ENCODE measurements at places on chromosomes 5 and 9.

DNA sequence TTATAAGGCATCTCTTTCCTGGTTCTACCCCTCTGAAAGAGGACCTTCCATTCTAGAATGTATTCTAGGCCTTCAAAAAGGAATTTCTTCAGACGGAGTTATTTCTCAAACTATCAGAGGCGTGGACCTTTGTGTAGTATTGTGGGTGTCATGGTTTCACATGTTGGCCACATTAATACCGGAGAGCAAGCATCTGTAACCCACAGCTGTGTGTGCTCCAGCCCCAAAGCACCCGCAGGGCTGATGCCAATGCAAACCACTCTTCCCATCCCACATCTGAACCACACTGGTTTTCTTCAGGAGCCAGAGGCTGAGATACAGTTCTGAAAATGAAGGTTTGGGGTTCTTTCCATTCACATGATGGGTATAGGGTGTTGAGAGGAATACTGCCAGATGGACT is 127.1 kb downstream of the BNC2 start:
- DNase-seq = no peak
- H3K36me3 ChIP-seq = no peaks in the 10 kb centered on the region
- H3K27ac ChIP-seq = no peak overlapping the region
- no peaks in the 10 kb centered on the region for H3K4me1 ChIP-seq

GRCh38 chr9:105662184-105663104 is at the start of gene TAL2:
Gene TAL2 (plus strand): TSS chr9:105662457. CDS start chr9:105662497, 40 bp downstream.
- H3K4me1 ChIP-seq = no peaks in the 10 kb centered on the region
- DNase-seq = no peak
- H3K27me3 ChIP-seq = peaks cover 22% of the 10 kb centered on the region
- H3K27ac ChIP-seq = no peak within 1 kb of the TSS
- peaks cover 3% of the 10 kb centered on the region for H3K36me3 ChIP-seq

- no peak overlapping the region for H3K27ac ChIP-seq
- no peak overlapping the region for H3K4me3 ChIP-seq
- no peaks in the 10 kb centered on the region for H3K36me3 ChIP-seq
- no peaks in the 10 kb centered on the region for H3K27me3 ChIP-seq
Observed at GRCh38 chr5:2721385-2722138, 29.9 kb downstream of the IRX2 start.

DNA sequence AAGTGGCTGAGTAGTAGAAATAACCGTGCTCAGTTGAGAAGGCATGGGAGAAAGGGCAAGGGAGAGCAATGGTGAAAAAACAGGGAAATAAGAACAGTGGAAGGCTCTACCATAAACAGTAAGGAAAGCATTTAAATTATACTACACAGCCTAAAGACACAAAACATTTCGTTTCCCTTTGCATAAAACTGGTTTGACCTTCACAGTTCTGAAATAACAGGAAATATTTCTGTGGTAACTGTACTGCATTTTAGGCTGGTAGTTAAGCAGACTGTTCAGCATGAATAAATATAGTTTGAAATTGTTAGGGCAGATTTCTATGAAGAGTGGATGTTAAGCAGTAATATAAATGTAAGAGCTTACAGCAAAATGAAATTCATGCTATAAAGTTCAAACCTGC is 147.5 kb downstream of the CSNK1G3 start:
- no peak overlapping the region for H3K4me3 ChIP-seq
- no peaks in the 10 kb centered on the region for H3K4me1 ChIP-seq
- peaks cover 45% of the 10 kb centered on the region for H3K27me3 ChIP-seq
- H3K36me3 ChIP-seq = peaks cover 2% of the 10 kb centered on the region

GRCh38 chr5:42840842-42841567 is 29.3 kb upstream of the SELENOP start:
- no peak overlapping the region for H3K4me3 ChIP-seq
- no peaks in the 10 kb centered on the region for H3K4me1 ChIP-seq
- H3K27ac ChIP-seq = no peak overlapping the region
- H3K27me3 ChIP-seq = peaks cover 10% of the 10 kb centered on the region
- DNase-seq = no peak

DNA sequence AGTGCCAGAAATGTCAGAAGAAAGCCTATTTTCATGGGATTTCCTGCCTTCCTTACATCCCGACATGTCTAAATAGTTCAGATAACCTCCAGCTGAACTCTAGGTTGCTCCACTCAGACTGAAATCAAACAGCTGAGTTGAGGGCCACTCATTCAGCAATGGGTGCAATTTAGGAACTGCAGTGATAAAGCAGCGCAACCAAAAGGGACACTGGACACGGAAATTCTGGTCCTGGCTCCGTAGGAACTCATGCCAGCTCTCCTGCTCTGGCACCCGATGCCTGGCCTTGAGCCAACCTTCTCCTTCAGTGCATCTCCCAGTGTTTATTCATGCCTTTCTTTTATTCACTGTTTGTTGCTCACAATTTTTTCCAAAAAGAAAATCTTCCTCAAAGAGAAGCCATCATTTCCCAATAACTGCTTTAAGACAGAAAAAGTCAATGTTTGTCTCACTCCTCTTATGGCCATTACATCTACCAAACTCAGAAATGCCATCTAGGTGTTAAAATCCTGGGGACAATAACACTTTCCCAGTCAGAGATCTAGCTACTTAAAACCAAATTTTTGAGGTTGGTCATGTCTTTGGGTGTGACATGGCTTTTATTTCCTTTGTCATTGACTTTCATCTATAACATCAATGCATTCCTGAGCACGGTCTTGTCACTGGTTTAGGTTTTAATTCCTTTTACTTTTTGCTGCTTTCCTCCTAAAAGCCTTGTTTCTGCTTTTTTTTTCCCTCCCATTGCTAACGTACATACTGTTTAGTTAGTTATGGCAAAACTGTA is 126.9 kb downstream of the PDE4D start:
- peaks cover 49% of the 10 kb centered on the region for H3K27me3 ChIP-seq
- H3K36me3 ChIP-seq = no peaks in the 10 kb centered on the region
- H3K4me1 ChIP-seq = peaks cover 10% of the 10 kb centered on the region
- H3K27ac ChIP-seq = peak overlapping the region; percentile 74
- H3K4me3 ChIP-seq = peak overlapping the region; percentile 31
- no peak for DNase-seq

DNA sequence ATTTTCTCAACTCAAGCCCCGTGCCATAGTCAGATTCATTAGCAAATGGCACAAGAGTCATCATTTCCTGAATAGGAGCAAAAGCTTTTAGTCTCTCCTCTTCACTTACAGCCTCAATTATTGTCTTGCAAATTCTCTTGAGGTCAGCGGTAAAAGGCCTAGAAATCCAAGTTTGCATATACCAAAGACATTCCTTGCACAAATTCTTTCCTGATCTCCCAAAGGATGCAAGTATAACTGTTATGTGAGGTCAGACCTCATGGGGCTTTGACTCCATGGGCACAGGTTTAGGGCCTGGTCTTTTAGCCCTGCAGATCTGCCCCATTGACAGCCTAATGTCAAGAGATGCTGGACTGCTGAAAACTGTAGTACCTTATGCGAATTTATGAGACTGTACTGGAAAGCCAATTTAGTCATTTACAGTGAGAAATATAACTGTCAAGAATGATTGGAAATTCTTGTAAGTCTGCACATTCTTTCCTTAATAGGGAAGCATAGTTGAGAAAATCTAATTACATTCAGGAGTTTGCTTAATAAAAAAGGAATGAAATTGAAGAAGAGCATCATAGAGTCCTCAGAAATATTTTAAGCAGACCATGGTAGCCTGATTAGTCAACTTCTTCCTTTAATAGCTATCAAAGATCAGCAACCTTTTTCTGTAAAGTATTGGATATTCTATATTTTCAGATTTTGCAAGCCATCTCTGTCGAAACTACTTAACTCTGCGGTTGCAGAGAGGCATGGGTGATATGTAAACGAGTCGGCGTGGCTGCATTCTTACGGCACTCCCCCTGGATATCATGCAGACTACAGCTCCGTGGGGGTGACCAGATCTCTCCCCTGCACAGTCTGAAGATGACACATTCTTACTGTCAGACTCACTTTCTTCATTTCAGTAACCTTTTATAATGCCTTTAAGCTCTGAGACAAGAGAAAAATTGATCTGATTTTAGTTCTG is 45.2 kb downstream of the GCNT4 start:
- no peak overlapping the region for H3K27ac ChIP-seq

- H3K27me3 ChIP-seq = no peaks in the 10 kb centered on the region
- H3K27ac ChIP-seq = no peak overlapping the region
- H3K36me3 ChIP-seq = no peaks in the 10 kb centered on the region
- no peak overlapping the region for H3K4me3 ChIP-seq
- peaks cover 20% of the 10 kb centered on the region for H3K4me1 ChIP-seq
- no peak for DNase-seq
Observed at GRCh38 chr5:67170767-67171166, 25.8 kb downstream of the CD180 start.

GRCh38 chr5:74772359-74772758 is 5.3 kb downstream of the NSA2 start:
- no peaks in the 10 kb centered on the region for H3K27me3 ChIP-seq
- H3K27ac ChIP-seq = no peak overlapping the region
- H3K4me3 ChIP-seq = no peak overlapping the region
- no peak for DNase-seq

- H3K36me3 ChIP-seq = peaks cover 4% of the 10 kb centered on the region
- DNase-seq = no peak
- no peak overlapping the region for H3K27ac ChIP-seq
- H3K4me1 ChIP-seq = no peaks in the 10 kb centered on the region
- H3K27me3 ChIP-seq = peaks cover 7% of the 10 kb centered on the region
- no peak overlapping the region for H3K4me3 ChIP-seq
Observed at GRCh38 chr5:78760366-78760765, 111.8 kb upstream of the LHFPL2 start.

DNA sequence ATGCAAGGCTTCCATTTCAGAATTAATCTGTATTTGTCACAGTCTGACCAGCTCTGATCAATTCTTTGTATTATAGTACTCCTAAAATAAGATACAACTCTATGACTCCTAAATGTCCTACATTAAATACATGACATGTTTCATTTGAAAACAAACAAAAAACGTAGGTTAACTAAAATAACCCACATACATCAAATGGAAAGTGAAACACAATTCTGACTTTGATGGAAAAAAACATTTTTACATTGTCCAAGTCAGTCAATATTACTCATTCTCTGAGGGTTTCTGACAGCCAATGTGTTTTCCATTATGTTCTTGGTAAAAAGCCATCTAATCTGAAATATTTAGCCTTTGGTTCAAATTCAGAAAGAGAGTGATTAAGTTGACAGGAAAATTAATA is 8.7 kb downstream of the HMGCS1 start:
- peaks cover 34% of the 10 kb centered on the region for H3K4me1 ChIP-seq
- peaks cover 7% of the 10 kb centered on the region for H3K36me3 ChIP-seq
- DNase-seq = no peak
- peak overlapping the region; percentile 16 for H3K27ac ChIP-seq

- peak overlapping the region; percentile 100 for H3K27ac ChIP-seq
- H3K36me3 ChIP-seq = peaks cover 32% of the 10 kb centered on the region
- peak overlapping the region; percentile 98 for H3K4me3 ChIP-seq
- DNase-seq = no peak
- H3K27me3 ChIP-seq = no peaks in the 10 kb centered on the region
Observed at GRCh38 chr5:134119720-134120119, 5.2 kb downstream of the TCF7 start.

- peaks cover 25% of the 10 kb centered on the region for H3K4me1 ChIP-seq
- no peaks in the 10 kb centered on the region for H3K27me3 ChIP-seq
- H3K4me3 ChIP-seq = no peak overlapping the region
- no peak for DNase-seq
- peak overlapping the region; percentile 24 for H3K27ac ChIP-seq
Observed at GRCh38 chr9:76655971-76656370, 108.3 kb upstream of the PCA3 start.

DNA sequence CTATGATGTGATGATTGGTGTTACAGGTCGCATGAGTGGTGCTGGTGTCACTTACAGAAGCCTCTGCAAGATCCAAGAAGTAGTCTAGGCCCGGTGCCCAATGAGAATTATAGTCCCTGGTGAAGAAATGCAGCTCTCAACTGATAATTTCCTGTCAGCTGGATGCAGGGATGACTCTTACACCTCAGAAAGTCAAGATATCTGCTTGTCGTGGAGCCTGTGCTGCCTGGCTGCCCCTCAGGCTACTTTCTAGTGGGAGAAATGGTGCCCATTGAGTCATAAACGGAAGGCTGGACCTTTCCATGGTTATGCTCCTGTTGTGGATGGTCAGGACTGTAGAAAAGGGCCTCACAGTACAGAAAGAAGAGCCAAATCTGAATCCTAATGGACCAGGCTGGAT is 46.8 kb upstream of the NXNL2 start:
- no peaks in the 10 kb centered on the region for H3K4me1 ChIP-seq
- no peak overlapping the region for H3K4me3 ChIP-seq
- H3K27me3 ChIP-seq = no peaks in the 10 kb centered on the region
- H3K36me3 ChIP-seq = no peaks in the 10 kb centered on the region
- DNase-seq = no peak

- DNase-seq = no peak
- H3K4me3 ChIP-seq = no peak overlapping the region
- H3K4me1 ChIP-seq = no peaks in the 10 kb centered on the region
- H3K27me3 ChIP-seq = peaks cover 19% of the 10 kb centered on the region
- no peak overlapping the region for H3K27ac ChIP-seq
Observed at GRCh38 chr5:53246042-53246836, 136.7 kb upstream of the MOCS2 start.

GRCh38 chr5:174910245-174910737 is 185.9 kb downstream of the MSX2 start:
- peak; percentile 41 for DNase-seq
- peaks cover 2% of the 10 kb centered on the region for H3K36me3 ChIP-seq
- H3K27me3 ChIP-seq = peaks cover 67% of the 10 kb centered on the region

DNA sequence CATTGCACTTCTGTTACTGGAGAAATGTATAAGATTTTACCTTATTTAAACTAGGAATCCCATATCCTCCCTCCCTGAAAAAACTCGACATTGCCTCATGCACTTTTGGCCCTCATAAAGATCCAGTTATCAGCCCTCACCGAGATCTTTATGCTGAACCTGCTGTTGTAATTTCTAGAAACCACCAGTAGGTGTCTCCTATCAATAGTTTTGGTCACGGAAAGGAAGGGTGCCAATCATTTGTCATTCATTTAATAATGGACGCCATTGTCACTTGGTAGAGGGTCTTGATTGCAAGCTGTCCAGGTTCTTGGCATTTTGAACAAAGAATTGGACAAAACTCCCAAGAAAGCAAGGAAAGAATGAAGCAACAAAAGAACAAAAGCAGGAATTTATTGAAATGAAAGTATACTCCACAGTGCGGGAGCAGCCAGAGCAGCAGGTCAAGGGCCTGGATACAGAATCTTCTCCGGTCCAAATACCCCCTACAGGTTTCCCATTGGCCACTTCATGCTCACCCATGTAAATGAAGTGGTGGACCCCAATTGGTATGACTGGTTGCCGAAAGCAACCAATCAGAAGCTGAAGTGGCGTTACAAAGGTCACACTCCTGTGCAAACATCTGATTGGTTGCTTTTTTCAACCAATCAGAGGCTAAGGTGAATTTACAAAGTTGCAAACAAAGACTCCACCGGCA is 524.3 kb downstream of the PSAT1 start:
- H3K4me3 ChIP-seq = peak overlapping the region; percentile 78
- no peak for DNase-seq
- no peak overlapping the region for H3K27ac ChIP-seq
- H3K27me3 ChIP-seq = no peaks in the 10 kb centered on the region
- peaks cover 3% of the 10 kb centered on the region for H3K4me1 ChIP-seq

GRCh38 chr9:71755230-71755629 is 13.1 kb downstream of the CEMIP2 start:
- no peaks in the 10 kb centered on the region for H3K27me3 ChIP-seq
- no peak for DNase-seq
- H3K4me3 ChIP-seq = no peak overlapping the region
- H3K4me1 ChIP-seq = peaks cover 41% of the 10 kb centered on the region
- H3K36me3 ChIP-seq = peaks cover 3% of the 10 kb centered on the region

GRCh38 chr5:59133764-59134261 is 550.9 kb downstream of the RAB3C start:
- H3K4me3 ChIP-seq = peak overlapping the region; percentile 60
- no peak overlapping the region for H3K27ac ChIP-seq
- H3K36me3 ChIP-seq = peaks cover 2% of the 10 kb centered on the region
- no peaks in the 10 kb centered on the region for H3K27me3 ChIP-seq

- peaks cover 20% of the 10 kb centered on the region for H3K4me1 ChIP-seq
- H3K36me3 ChIP-seq = no peaks in the 10 kb centered on the region
- no peak overlapping the region for H3K4me3 ChIP-seq
- DNase-seq = no peak
- H3K27me3 ChIP-seq = no peaks in the 10 kb centered on the region
Observed at GRCh38 chr9:77872863-77873262, 158.7 kb downstream of the GNAQ start.
